Foreskin fibroblast (primary cell): ENCODE measurements at places on chromosomes 5 and 9.

GRCh38 chr9:3795556-3795955 is 269.8 kb upstream of the RFX3 start:
- no peak for DNase-seq

GRCh38 chr5:101047181-101047580 is 144.1 kb upstream of the ST8SIA4 start:
- no peak for DNase-seq

DNA sequence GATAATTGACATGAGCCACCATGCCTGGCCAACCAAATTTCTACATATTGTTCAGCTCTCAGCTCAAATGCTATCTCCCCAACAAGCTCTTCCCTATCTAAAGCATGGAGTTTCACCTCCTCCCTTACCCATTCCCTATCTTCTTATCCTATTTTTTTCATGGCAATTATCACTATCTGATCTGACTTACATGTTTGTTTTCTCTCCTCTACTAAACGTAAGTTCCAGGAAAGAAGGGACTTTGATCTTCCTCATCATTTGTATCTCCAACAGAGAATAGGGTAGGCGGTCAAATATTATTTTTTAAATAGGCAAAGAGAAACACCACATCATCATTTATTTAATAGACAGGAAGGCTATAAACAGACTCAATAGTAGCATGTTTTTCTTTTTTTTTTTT is 130.2 kb downstream of the DCP2 start:
- no peak for DNase-seq

GRCh38 chr9:125747765-125748445 is 732 bp downstream of the PBX3 start:
- DNase-seq = peak; percentile 56

DNA sequence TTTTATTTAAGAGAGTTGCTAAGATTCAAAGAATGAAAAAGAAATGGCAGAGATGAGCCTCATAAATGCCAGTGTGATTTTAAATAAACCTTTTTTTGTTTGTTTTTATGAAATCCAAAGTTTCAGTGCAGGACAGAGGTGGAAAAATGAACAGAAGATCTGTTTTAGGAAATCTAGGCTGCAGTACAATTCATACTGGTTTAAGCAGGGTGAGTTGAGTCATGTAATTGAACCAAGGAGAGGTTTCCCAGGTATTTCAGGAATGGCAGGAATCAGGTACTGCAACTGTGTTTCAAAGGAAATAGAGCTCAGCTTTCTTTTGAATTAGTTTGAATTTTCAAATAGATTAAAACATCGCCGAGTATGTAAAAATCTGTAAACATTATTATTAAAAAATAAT is 3.0 kb upstream of the ANKRD31 start:
- no peak for DNase-seq

- no peak for DNase-seq
Measured at GRCh38 chr5:1494780-1495524, 28.8 kb downstream of the LPCAT1 start.

DNA sequence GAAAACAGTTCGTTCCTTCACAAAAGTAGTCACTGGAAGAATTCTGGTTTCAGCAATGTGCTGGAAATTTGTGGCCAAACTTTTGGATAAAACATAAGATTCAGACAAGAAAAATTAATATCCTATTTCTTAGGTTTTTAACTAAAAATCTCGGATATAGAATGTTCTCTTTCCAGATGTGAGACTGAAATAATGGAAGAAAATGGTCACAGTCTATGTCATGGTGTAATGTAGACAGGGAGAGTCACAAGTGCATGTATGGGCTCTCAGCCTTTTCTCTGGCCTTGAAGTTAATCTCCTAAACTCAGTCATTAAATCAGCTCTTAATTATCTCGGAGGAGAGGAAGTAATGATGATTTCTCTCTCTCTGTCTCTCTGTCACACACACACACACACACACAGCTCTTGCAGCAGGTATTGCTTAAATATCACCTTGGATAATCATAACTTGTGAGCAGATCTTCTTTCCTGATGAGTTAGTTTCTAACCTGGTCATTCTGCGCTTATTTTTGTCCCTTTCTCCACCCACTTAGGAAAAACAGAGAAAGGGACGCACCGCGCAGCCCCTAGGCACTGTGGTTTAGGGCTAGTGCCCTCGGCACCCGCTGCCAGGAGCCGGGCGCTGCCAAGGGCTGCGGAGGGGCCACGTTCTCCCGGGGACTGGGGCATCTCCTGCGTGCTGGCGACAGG is 672 bp upstream of the ITGA2 start:
- no peak for DNase-seq

GRCh38 chr5:60613826-60614225 is 86.1 kb downstream of the DEPDC1B start:
- DNase-seq = no peak

DNA sequence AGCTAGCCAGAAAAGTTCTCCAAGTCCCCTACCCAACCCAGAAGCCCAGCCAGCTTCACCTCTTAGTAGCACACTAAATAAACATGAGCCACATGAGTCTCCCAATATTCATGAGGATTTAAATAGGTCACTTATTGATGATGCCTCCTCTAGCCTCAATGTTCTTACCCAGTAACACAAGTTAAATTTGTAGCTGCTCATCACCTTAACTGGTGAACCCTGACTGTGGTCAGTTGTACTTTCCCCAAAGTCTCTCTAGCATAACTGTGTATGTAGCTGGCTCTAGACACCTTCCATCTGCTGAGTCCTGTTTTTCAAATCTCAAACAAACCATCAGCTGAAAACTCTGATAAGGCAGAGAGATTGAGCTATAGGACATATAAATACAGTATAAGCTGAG is 100.3 kb upstream of the ELAVL2 start:
- DNase-seq = no peak

DNA sequence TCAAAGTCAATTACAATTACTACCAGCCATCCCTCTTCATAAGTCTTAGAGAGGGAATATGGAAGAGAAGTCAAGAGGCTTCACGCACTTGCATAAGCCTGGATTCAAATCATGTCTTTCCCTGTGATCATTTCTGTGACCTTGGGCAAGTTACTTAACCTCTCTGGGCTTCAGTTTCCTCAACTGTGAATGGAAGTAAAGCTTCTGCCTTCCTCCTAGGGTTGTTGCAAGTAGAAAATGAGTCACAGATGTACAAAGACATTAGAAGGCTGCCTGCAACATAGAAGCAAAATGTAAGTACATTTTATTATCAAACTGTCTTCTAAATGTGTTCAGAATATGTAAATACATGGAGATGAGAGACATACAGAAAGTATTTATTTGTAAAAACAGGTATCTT is 42.3 kb upstream of the SEMA6A start:
- DNase-seq = no peak

DNA sequence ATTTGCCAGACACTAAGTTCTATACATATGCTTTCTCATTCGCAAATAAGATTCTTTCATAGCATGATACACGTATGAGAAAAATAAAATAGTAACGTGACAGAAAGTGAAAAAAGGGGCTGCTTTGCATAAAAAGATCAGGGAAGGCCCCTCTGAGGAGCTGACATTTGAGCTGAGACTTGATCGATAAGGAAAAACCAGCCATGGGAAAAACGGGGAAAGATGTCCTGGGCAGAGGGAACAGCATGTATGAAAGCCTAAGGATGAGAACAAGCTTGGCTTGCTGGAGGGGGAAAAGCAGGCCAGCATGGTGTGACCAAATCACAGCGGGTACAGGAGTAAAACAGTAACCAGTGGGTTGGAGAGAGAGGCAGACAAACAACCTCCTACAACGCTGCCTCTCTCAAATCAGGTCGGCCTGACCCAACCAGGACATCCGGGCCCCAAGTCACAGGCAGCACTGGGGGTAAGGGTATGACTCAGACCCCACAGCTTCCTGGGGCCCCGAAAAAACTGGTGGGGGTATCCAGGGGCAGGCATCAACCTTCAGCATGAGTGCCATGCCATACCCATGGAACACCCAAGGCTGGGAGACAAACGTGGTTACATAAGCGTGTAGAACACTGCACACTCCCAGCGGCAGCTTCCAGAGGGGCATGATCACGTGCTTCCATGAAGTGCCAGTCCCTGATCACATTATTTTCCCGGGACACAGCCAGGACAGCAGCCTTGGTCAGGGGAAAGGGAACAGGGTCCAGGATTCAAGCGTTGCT is 2.2 kb downstream of the TNIP1 start:
- no peak for DNase-seq

DNA sequence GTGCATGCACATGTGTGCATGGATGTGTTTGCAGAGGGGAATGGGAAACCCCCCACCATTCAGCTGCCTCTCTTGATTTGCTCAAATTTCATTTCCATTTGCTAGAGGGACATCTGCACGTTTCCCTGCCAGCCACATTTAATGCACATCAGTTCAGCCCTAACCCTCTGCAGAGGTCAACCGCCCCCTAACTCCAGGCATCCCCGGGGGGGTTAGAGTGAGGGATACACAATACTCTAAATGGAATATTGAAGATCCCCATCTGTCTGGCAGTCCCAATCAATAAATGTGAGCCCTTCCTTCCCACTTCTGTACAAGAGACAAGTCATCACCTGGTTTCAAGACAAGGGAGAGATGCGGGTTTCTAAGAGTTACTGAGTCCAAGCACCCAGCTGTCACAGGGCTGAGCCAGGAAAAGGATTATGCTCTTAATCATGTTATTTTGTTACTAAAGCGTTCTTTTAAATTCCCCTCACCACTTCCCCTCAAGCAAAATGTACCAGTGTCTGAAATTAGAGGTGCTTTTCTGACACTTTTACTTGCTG is 134.1 kb downstream of the SEMA6A start:
- DNase-seq = no peak

- DNase-seq = no peak
Measured at GRCh38 chr5:76050134-76050533, 33.0 kb upstream of the SV2C start.

DNA sequence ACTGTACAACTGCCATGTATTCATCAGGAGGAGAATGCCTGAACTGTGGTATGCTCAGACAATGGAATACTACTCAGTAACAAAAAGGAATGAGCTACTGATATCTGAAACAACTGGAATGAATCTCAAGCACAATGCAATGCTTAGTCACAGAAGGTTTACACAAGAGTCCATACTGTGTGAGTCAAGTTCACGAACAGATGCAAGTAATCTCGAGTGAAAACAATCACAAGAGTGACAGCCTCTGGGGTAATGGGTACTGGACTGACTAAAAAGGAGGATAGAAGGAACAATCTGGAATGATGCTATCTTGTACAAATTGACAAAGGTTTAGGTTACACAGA is 19.5 kb upstream of the GOLGA1 start:
- DNase-seq = peak; percentile 57

DNA sequence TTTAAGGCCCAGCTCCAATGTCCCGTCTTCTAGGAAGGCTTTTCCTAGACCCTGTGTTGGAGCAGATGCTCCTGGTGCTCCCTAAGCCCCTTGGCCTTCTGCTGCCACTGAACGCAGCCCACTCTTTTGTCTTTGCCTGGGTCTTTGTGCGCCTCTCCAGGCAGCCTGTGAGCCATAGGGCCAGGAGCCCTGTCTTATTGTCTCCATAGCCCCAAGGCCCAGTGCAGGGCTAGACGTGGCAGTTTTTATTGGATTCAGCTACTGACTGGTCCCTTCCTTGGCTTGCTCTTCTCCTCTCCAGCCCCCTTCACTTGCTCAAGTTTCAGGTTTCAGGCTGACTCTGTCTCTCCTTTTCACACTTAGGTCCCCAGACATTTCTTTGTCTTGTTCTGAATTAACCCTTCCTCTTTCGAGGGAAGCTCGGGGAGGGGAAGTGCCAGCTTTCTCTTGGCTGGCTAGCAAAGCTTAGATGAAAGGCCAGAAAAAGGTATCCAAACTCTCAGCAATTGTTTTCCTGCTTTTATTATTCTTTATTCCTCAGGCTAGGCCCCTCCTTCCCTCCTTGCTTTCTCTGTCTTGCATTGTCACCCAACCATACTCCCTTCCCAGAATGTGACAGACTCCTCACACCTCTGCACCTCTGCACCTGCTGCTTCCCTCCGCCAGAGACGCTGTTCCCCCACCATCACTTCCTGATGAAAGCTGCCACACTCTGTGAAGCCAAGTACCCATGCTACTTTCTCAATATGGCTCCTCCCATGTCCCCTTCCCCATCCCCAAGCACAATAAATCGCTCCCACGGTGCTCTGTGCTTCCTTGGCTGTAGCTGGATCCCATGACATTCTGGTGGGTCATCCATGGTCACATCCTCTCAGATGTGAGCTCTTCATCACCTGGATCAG is 101.6 kb upstream of the CPEB4 start:
- no peak for DNase-seq

- peak; percentile 82 for DNase-seq
Measured at GRCh38 chr5:96963267-96963666, 27.4 kb downstream of the LNPEP start.

DNA sequence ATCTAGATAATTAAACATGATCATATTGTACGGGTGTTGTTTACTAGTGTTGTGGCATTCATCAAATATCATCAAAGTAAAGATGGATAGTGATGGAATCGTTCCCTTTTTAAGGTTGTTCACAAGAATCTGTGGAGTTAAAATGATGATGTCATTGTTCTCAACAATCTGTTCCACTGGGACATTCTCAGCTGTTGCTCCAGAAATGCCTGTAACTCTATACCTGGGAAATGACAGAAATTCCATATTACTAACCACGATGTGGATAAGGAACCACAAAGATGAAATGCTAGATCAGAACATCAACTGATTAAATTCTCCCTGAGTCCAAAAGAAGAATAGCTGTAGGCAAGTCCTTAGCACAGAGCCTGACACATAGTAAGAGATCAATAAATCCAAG is 38.0 kb downstream of the RIGI start:
- peak; percentile 27 for DNase-seq

DNA sequence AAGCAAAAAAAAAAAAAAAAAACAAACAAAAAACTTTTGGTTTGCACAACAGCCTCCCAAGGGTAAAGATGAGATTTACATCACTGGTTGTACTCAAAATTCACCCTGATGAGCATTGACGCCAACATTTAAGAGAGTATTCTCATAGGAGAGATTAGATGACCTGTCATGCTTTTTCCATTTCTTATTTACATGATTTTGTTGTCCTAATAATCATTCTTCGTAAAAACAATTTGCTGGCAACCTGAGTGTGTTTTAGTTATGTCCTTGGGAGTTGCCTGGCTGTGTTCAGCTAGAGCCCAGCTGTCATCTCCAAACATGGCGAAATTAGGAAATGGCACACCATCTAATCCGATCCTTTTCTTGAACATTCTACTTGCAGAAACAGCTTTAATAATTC is 186.4 kb upstream of the MRPS30 start:
- DNase-seq = no peak

- peak; percentile 88 for DNase-seq
Measured at GRCh38 chr9:22147813-22148527, 138.9 kb upstream of the CDKN2B start.

DNA sequence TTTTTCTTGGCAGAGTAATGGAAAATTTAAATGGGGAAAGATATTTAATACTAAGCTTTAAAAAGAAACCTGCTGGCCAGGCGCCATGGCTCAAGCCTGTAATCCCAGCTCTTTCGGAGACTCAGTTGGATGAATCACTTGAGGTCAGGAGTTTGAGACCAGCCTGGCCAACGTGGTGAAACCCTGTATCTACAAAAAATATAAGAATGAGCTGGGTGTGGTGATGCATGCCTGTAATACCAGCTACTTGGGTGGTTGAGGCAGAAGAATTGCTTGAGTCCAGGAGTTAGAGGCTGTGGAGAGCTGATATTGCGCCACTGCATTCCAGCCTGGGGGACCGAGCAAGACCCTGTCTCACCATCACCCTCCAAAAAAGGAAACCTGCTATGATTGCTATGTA is 32.8 kb downstream of the TUT7 start:
- DNase-seq = peak; percentile 75
